HCEC 1CT (cell line): ENCODE measurements at places on chromosomes 5 and 9.

GRCh38 chr5:149069711-149070110, 6.8 kb upstream of the SH3TC2 start:
- no peak for DNase-seq

DNA sequence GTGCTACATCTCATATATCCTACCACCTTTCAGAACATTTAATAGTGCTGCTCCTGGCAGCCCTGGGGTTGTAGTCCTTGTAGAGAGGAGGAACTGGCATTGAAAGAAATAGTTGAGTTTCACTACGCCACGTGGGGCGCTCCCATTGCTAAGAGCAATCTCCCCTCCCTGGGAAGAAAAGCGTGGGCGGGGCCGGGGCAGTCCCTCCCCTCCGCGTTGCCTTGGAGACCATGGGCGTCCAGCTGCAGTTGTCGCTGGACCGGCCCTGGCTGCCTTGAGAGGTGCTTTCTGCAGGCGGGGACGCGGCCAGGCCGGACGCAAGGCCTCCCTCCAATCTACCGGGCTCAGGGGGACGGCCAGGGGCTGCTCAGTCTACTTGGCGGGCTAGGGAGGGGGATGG, 368 bp upstream of the CCDC180 start:
- DNase-seq = no peak

GRCh38 chr9:18555105-18555883, 81.3 kb downstream of the ADAMTSL1 start:
- DNase-seq = no peak

GRCh38 chr9:114350636-114351401, 21.1 kb downstream of the ORM2 start:
- DNase-seq = no peak

DNA sequence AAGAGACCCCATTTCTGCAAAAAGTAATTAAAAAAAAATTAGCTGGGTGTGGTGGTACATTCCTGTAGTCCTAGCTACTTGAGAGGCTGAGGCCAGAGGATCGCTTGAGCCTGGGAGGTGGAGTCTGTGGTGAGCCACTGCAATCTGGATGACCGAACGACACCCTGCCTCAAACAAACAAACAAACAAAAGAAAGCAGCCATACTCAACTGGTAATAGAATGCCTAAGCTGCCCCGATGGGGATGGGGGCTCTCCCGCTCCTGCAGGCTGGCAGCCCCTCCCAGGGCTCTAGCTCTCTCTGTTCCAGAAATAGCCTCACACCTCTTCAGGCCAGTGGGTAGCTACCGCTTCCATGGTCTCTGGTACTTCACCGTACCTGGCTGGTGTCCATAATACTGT, 241.8 kb downstream of the FANCC start:
- no peak for DNase-seq
